ENCODE measurements at places on chromosomes 3 and 15.
A peak's percentile ranks its signal among the peaks of the same experiment; 100 is the strongest.

- DNase-seq: no peak
These were observed 413.7 kb upstream of the TBL1XR1 start for GRCh38 chr3:177610686-177611633.

GRCh38 chr3:99119385-99119784 lies 217.9 kb upstream of the DCBLD2 start:
- DNase-seq: no peak

GRCh38 chr3:41583014-41583413 lies 378.9 kb downstream of the ULK4 start:
- DNase-seq: no peak

DNA sequence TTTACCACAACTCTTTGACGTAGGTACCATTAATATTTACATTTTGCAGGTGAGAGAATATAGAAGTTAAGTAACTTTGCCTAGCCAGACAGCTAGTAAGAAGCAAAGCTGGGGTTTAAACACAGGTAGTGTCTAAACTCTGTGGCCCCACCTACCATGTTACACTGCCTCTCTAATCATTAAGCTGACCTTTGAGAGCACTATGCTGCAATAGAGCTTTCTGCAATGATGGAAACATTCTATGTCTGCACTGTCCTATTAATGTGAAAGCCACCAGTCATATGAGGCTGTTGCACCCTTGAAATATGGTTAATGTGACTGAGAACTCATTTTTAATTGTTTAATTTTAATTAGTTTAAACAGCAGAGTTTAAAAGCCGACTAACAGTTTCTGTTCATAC lies 6.3 kb upstream of the RARB start:
- no peak for DNase-seq

DNA sequence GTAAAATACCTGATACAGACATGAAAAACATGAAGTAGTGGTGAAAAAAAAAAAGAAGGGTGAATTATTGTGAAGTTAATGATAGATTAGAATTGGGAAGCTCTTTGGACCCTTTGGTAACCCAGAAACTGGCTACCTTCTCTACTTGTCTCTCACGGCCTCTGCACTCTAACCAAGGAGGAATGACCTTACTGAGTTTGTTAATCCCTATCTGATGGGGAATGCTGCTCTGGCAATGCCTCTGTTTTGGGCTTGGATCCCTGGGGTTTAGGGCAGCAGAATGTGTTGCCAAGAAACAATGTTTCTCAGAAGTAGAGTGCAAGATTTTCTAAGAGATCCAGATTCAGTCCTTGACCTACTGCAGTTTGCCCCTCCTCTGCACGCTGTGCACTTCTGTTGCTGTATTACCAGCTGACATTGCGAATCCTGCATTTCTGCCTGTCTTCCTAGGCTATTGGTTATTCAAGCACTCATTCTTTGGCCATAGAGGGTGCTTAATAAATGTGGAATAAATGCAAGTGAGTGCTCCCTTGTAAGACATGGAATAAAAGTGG lies 49.2 kb upstream of the MAP3K13 start:
- no peak for DNase-seq

GRCh38 chr15:69794645-69795469 lies 302.9 kb downstream of the TLE3 start:
- no peak for DNase-seq

GRCh38 chr3:110485389-110485788 lies 586.2 kb upstream of the NECTIN3 start:
- DNase-seq: no peak

DNA sequence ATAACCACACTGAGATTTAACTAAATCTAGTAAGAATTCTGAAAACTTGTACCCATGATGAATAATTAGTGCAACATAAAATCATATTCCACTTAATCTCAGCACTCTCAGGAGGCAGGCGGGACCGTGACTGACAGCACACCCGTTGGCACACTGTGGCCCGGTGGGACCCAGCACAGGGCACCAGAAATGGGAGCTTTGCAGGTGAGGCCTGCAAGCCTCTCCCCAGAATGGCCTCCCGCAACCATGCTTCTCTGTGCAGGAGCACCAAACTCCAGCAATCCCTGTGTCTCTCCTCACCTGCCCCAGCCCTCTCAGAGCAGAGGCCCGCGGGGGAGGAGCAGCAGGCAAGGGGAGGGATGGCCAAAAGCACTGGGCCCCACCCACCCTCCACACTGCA lies 31.5 kb upstream of the OCA2 start:
- no peak for DNase-seq

DNA sequence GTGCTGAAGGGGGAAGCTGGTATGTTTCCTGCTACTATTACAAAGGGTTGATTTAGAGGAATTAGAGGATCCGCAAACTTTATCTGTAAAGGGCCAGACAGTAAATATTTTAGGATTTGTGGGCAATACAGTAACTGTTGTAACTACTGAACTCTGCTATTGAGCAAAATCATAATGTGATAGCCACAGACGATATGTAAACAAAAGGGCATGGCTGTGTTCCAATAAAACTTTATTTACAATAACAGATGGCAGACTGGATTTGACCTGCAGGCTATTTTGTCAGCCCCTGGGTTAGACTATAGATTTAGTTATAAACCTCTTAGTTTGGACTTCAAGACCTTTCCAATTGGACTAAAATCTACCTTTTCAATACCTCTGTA lies 27.8 kb upstream of the KCNMB2 start:
- no peak for DNase-seq

DNA sequence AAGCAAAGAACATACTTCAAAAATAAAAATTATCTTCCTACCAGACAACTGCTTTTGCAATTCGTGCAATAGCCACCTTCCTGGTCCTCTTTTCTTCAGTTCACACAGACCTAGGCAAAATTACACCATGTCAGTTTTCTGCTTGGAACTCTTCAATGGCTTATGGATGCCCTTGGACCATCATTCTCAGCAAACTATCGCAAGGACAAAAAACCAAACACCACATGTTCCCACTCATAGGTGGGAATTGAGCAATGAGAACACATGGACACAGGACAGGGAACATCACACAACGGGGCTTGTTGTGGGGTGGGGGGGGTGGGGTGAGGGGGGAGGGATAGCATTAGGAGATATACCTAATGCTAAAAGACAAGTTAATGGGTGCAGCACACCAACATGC lies 29.2 kb upstream of the PLSCR5 start:
- no peak for DNase-seq

DNA sequence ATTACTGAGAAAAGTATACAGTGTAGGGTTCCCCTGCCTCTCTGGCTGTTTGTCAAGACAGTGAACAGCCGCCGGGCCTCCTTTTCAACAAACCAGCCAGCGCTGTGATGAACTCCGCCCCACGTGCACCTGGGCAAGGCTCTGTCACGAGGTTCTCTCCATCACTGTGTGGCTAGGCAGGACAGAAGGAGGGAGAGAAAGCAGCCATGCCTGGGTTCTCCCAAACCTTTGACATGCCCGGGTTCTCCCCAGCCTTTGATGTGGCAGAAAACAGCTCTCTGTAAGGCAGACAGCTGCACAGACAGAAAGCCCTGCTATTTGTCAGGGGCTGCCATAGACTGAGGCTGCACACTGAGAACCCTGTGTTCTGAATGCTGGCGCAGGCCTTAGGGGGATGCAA lies 101.4 kb upstream of the TRPM1 start:
- DNase-seq: peak; percentile 21

DNA sequence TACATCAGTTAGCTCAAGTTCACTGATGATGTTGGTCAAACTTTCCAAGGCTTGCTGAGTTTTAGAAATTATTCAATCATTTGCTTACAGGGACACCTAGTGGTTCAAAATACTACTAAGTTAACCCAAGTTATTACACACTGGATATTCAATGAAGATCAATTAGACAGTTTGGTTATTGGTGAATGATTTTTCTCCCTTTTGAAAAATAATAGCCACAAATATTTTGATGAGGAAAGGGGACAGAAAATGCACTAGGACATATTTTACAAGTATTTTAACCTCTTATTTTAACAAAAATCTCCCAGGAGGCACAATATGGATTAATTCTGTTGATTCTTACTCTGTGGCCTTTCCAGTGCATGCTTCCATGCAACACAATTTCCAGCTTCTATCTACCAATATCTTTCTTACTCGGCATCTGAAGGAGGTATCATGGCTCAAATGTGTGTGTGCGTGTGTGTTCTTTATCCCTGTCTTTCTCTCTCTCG lies 20.1 kb upstream of the GOLGA6L2 start:
- no peak for DNase-seq

- no peak for DNase-seq
These were observed 508.9 kb upstream of the TBL1XR1 start for GRCh38 chr3:177705976-177706823.

- peak; percentile 26 for DNase-seq
These were observed 48.5 kb upstream of the RASGRP1 start for GRCh38 chr15:38613085-38613484.

DNA sequence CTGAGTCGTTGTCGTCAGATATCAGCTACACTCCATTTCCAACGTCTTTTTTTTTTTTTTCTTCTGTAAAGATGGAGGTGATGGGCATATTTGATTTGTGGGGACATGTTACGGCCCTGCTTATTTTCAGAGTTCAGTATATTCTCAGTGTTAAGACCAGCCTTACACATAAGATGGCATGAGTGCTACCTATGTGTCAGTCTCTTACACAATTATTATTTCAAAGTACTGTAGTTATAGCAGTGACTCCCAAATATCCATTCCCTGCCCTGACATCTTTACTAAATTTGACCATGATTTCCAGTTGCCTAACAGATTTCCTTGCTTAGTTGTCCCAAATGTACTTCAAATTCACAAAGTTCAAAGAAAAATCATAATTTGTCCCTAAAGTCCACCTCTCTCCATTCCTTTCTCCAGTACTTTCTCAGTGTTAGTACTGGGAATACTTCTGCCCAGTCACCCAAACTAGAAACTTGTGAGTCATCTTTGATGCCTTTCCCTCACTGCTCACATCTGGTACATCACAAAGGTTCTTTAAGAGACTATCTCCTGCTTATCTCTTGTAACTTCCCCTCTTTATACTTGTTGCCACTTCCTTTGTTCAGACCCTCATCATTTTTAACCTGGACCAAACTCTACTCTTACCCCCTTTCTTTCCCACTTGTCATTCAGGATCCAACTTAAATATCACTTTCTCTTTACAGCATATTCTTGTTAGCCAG lies 67.0 kb downstream of the ZNF609 start:
- DNase-seq: no peak

DNA sequence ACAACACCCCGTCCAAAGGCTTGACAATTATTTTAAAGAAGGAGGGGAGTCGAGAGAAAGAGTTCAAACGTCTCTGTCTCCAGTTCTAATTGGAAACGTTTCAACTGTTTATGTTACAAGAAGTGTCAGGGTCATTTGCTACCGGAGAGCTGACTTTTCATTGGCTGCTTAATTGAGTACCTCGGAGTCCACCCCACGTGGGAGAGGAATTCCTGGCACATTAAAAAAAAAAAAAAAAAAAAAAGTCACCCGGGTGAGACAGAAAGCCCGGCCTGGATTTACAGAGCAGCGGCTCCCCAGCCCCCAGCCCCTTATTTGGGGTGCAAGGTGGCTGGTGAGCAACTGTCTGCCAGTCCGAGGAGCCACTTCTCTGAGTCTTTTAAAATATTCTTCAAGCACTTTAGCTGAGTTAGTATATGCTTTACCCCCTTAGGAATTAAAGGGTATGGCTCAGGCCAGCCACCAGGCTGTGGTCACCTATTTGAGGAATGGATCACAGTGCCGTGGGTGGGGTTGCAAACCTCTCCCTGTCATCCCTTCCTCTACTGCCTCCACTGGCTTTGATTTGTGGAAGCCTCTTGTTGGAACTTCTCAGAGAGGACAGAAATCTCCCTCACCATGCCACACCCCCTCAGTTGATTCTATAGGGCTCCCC lies 3.9 kb upstream of the TLE3 start:
- DNase-seq: no peak

DNA sequence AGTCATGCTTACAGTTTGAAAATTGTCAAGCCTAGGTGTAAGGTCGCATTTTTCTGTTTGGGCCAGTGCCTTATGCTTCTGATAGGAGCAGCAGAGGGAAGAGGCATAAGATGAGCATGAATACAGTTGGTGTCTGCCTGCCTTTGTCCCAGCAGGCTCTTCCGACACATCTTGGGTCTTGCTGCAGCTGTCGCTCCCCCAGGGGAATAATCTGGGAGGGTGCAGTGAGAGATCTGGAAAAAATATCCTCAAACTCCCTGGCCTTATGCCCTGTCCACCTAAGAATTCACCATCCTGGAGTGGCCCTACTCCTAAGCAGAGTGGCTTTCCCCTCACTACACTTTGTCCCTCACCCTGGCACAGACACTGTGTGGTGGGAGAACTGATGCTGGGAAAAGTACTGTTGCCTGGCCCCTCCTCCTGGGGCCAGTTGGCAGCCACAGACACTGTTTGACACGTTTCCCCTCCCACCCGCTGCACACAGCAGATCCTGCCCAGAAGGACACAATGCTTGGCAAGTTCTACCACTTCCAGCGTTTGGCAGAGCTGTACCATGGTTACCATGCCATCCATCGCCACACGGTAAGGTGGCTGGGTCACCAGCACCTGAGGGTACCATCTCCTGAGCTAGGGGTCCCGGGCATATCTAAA lies 21.1 kb upstream of the RHO start:
- DNase-seq: no peak

DNA sequence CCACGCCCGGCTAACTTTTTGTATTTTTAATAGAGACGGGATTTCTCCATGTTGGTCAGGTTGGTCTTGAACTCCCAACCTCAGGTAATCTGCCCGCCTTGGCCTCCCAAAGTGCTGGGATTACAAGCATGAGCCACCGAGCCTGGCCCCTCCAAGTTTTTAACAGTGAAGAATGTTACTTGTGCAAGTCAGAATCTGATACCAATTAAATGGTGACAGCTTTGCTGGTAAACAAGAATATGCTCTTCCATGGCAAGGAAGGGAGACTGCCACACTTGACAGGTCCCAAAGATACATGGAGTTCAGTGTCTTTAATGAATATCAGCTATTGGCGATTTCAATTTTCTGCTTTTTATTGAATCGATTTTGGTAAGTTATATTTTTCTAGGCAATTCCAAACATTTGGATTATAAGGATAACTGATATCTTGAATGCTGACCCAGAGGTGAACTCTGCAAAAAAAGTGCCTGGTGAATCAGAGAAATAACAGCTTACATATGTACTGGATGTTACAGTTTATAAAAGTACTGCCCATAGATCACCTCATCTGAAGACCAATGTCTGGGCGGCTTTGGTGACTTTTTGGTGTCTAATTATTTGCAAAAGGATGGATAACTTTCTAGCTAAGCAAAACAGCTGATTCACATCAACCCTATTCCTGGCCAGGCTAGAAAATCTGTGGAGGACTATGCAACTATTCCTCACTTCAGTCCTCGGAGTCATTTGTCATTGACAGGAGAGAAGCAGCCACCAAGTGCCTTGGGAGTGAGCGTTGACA lies 1.2 kb downstream of the PARP16 start:
- no peak for DNase-seq

DNA sequence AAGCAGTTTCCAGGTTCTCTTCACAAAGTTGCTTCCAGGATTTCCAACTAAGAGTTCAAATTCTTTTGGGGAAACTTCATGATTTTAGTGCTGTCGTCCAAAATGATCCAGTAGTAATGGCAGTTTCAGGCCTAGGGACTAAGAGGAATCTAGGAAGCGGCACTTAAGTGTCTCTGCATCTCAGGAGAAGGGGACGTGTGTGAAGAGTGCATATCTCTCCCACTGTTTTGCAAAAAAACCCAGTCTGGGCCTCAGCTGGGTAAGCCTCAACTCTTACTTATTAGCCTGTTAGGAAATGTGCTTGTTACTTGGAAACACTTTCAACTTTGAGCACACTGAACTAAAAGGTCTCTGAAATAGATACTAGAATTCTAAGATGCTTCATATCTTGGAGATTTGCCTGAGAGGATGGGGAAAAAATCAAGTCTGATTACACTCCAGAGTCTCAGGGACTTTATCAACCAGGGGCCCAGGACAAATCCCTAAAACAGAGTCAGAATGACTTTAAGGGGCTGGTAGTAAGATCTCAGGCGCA lies 81.8 kb downstream of the WDR76 start:
- no peak for DNase-seq

- no peak for DNase-seq
These were observed 20.3 kb downstream of the KY start for GRCh38 chr3:134630506-134630905.
